Muscle of back (tissue), 13 donors: ENCODE measurements at places on chromosomes 5 and 9. TPM values are rescaled to one million over a fixed set of nuclear protein-coding genes. Genes with fewer than 3 reads are reported as not detected.

Gene N4BP3
- 23.3 TPM for polyA plus RNA-seq

Gene BAAT
- polyA plus RNA-seq, result 1.0 TPM

Gene LCN2
- 0.37 TPM for polyA plus RNA-seq

Gene MEIKIN
- not detected for polyA plus RNA-seq

Gene BNIP1
- polyA plus RNA-seq, result 12.0 TPM

Gene MPDZ
- polyA plus RNA-seq, result 30.3 TPM

Gene MAPK9
- 29.3 TPM for polyA plus RNA-seq

Gene TAS2R1
- polyA plus RNA-seq, result not detected
